Lung (tissue), 17 donors: ENCODE measurements at places on chromosomes 3 and 15. TPM values are rescaled to one million over a fixed set of nuclear protein-coding genes. Genes with fewer than 3 reads are reported as not detected.

GRCh38 chr3:48268381-48268935 is 27.6 kb downstream of the ZNF589 start:
- DNase-seq: no peak

The SHF gene
- 15.9 TPM for total RNA-seq

GRCh38 chr3:17686613-17687012 is 55.8 kb downstream of the TBC1D5 start:
- no peak for DNase-seq

- DNase-seq: no peak
Observed at GRCh38 chr15:84666373-84666772, 8.4 kb upstream of the NMB start.

The GOLGA6B gene
- total RNA-seq: not detected

DNA sequence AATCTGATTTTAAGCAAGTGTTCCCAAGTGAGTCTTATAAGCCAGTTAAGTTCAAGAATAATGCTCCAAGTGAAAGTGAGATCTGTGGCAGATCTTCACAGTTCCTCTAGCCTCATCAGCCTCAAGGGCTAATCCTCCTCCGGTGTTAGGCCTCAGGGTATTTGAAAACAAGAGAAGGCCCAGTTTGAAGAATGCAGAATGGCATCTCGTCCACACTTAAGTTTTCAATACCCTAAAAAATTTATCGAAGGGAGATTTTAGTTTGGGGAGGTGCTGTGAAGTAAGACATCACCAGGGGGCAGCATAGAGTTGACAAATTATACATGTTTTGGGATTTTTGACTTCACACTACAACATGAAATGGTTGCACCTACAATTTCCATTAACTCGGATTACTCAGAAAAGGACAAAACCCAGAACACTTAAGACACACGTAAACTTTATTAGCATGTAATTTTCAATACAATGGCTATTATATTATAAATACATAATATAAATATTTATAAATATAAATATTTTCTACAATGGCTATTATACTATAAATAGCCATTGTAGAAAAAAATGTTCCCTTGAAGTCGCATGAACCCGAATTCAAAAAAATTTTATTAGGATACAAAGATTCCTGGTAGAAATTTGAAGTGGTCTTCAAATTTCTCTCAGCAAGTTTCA is 2.3 kb upstream of the TMEM266 start:
- peak; percentile 24 for DNase-seq

GRCh38 chr3:106256249-106256957 is 387.6 kb upstream of the CBLB start:
- DNase-seq: no peak

DNA sequence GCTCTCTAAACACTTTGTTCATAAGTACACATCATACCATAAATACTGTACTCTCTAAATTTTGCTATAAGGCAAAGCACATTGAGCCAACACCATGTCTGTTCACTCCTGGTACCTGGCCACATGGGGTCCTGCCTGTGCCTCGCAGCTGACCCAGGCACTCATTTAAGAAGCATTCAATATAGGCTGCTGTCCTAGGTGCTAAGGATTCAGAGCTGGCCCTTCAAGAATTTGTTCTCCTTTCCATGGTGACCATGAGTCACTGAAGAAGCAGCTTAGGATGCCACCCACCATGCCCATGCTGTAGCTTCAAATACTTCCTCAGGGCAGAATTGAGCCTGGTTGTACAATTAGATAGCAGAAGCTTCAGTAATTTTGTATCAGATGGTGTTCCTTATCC is 119.2 kb upstream of the ZBED2 start:
- no peak for DNase-seq

DNA sequence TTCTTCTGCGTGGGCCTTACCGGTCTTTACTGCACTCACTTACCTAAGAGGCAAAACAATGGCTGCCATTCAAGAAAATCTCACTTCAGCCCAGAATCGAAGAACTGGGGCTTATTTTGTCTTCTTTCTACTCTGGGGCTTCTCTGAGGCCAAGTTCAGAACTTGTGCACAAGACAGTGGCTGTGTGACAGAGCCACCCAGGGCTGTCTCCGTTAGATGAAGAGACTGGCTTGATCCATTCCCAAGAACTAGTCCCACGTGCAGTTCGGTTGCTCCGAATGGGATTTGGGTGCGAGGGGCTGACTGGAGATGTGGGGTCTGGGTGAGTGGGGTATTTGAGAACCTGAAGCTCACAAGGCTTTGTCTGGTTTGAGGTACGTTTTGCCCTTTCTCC is 795 bp upstream of the TCF12 start:
- no peak for DNase-seq

DNA sequence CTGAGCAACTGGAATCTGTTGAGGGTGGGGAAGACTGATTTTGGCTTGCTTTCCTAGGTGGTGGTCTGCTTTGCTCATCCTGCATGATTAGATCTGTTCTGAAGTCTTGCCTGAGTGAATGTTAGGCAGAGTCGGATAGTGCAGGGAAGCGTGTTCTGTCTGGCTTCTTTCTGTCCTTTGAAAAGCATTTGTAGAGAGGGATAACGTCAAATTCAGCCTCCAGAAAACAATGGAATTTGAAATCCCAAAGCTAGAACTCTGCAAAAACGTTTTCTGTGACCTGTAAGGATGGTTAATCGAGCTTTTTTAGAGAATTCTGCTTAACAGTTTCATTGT is 1.4 kb downstream of the GLCE start:
- no peak for DNase-seq

- DNase-seq: peak; percentile 21
Observed at GRCh38 chr3:11803977-11804892, 42.5 kb downstream of the TAMM41 start.
